Activated effector memory CD4-positive, alpha-beta T cell treated with anti-CD3 and anti-CD28 coated beads, Interleukin-2, amount 50 U/mL, for 16 hours (primary cell): ENCODE measurements at places on chromosomes 16 and 17.

GRCh38 chr16:24037335-24037734 lies 201.6 kb downstream of the PRKCB start:
- no peak for DNase-seq

GRCh38 chr16:90070440-90070839 lies 6.7 kb downstream of the PRDM7 start:
- DNase-seq = no peak

GRCh38 chr16:88617268-88618031 lies 20.9 kb upstream of the IL17C start:
- no peak for DNase-seq

DNA sequence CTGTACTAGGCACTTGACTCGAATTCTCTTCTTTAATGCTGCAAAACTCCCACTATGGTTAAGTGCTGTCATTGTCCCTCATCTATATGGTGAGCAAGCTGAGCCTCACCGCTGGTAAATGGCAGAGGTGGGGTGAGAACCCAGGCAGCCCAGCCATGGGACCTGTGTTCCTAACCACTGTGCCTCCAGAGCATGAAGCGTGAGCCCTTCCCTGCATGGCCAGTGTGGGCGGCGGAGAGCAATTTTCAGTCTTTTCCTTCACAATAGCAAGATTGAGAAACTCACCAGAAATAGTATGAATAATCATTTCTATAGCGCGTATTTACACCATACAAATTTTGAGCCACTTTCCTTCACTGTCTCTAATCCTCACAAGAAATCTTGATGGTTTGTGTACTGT lies 9.2 kb downstream of the BFAR start:
- no peak for DNase-seq

DNA sequence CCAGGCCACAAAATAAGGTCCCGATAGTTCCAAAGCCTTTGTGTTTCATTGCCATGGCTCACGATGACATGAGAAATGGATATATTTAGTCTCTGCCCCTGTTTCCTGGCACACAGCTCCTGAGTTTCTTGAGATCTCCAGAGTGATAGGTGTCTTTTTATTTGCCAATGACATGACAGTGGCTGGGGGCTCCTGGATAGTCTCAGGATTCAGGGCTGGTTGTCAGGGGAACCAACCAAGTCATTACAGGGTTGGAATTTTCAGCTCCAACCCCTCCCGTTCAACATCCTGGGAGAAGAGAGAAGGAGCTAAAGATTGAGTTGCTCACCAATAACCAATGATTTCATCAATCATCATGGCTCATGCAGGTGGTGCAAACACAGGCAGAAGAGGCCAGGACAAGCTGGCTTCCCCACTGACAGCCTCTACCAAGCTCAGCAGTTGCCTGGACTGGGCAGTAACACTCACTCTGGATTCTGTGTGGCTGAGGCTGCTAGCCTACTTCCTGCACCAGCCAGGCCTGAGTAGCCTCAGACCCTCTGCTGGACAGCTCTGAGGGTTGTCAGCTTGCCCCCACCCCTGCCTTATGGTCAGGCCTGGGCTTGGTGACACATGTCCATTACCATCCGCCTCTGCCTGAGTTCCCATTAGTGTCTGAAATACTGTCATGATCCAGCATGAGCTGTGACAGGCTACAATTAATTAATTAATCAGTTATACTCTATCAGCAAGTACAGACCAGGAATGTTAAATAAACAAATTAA lies 534.4 kb upstream of the CDH5 start:
- no peak for DNase-seq

DNA sequence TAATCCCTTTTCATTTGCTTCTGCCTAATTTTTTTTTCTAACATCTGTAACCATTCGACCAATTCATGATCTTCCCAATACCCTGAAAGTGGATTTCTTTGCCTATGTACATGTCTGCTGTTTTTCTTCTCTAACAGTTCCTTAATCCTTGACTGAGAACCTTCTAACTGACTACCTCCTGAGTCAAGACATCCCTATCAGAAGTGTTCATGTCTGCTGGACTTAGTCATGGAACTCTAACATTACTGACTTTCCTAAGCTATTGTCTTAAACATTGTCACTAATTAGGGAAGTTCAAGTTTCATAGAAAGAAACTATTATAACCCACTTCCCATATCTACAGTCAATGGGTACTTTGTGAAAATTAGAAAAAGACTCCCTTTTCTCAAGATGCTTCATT lies 52.4 kb upstream of the IRX5 start:
- DNase-seq = no peak

GRCh38 chr16:23920899-23921298 lies 85.1 kb downstream of the PRKCB start:
- no peak for DNase-seq

DNA sequence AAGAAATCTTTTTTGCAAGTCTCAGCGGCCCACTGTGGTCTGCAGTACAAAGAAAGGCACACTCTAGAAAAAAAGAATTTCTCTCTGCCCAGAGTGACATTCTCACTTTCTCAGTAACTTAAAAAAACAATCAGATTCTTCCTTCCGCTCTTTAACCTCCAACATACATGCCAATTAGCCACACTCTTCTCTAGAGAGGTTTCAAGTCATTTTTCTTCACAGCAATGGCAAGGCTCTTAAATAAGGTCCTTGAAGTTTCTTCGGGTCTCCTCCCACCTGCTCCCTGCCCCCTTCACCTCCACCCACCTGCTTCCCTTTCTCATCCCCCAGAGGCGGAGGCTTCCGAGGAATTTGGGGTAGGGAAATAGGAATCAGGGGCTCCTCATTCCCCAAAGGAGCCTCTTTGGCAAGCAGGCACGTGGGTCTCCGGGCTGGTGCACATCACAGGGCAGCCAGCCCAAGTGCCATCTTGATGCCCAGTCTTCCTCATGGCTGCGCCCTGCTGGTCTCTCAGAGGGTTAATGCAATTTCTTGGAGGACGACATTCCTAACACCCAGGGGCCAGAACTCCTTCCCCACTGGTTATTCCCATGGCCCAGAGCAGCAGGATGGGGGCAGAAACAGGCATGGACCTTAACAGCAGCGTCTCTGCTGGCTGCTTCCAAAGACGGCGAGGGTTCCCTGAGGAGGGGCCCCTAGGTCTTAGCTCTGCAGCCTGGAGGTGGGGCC lies 855 bp upstream of the MEOX1 start:
- no peak for DNase-seq

- DNase-seq = no peak
These were observed 4.9 kb downstream of the PTRH2 start for GRCh38 chr17:59702304-59702703.

DNA sequence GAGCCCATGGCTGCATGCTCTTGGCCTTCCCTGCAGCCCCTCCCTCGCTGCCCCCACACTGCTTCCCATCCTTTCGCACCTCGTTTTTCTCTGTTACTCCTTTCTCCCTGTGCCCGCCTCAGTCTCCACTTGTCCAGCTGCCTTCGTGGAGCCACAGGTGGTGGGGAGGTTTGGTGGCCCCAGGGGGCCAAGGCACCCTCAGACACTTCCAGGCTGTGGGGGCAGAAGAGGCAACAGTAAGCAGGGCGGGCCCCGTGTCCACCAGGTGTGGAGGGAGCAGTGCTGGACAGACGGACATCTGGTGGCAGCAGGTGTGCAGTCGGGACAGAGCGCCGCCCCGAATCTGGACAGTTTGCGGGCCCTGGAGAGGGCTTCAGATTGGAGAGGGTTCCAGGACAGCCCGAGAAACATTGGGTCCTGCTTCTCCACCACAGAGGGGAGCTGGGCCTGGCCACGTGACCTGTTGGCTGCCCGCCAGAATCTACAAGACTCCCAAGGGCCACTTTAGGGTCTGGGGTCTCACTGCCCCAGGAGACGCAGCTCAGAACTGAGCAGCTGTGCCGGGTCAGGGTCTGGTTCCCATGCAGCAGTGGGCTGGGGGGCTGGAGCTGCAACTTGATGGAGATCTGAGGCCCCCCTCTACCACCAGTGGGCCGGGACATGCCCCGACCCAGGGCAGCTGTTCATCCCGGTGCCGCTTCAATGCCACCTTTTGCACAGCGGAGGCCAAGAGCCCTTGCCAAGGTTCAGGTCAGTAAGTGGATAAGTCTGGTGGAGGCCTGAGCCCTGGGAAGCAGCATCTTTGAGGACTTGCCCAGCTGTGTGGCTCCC lies 22.8 kb downstream of the BAHCC1 start:
- no peak for DNase-seq

- no peak for DNase-seq
These were observed 189.4 kb upstream of the CDH8 start for GRCh38 chr16:62225675-62226074.

DNA sequence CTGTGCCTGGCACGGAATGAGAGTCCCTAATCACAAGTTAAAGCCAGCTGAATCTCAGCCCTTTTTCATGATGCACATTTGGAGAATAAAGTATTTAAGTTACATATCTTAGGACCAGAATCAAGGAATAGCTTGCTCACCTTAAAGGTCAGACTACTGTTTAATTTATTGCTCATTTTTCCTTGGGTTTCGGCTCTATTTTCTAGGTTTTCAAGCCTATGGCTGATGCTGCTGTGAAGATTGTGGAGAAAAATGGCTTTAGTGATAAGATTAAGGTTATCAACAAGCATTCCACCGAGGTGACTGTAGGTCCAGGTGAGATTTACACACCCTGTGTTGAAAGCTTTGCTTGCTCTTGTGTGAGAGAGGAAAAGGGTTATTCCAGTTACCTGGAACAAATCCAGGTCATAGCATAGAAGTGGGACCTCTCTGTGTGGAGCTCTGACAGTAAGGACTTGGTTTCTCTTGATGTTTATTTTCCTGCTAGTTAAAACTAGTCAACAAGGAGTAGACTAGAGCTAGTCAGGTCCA lies 18.1 kb downstream of the PRMT7 start:
- DNase-seq = no peak

DNA sequence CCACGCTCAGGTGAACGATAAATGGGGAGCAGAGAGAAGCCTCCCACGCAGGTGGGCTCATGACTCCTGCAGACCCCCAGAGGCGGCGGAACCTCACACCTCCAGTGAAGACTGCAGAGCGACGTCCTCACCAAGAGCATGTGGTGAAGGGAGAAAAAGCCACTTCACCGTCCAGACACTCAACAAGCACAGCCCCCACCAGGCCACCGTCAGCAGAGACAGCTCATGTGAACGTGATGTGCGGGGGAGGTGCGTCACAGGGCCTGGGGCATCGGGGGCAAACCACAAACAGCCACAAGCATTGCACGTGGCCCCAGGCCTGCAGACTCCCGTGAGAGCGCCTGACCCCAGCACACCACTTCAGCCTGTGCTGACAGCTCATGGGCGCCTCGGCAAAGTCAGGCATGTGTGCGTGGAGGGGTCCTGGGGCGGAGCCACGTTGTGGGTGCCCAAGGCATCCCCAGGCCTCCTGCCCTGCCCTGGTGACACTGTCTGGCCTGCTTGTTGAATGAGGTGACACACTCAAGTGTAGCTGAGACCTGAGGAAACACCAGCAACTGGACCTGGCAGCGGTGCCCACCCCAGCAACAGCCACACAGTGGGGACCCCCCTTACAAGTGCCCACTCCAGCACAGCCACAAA lies 19.0 kb downstream of the LMF1 start:
- no peak for DNase-seq

- peak; percentile 97 for DNase-seq
These were observed at the start of gene ZNF747 for GRCh38 chr16:30534368-30535105. TSS of gene ZNF747 (minus strand) at chr16:30534858. CDS start at chr16:30534679, 179 bp downstream.

DNA sequence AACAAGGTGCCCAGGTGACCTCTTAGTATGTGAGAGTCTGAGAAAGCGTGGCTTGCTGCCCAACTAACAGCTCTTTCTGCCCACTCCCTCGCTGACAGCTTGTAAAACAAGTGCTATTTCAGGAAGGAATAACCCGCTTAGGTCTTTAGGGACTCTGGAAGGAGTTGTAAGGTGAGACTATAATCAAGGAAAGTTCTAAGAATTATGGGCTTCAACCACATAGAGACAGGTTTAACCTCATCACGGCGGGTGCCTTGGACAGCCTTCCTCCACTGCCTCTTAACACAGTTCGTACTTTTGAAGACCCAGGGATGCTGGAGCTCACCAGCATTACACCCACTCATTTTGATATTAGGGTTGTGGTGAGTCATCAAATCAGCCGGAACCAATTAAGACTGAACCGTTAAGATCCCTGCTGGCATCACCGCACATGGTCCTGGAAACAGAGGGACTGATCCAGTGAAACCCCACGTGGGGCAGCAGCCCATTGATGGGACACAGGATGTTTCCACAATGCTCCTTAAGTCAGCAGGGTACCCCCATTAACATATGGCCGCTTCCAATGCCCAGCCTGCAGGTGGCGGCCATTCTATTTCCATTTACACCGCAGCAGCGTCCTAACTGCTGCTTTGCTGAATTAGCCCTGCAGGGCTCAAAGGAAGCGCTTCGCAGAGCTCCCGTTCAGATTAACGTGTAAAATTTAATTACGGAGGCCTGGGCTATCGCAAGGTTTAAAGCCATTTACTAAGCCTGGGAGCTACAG lies 176.6 kb upstream of the SDK2 start:
- DNase-seq = peak; percentile 4

DNA sequence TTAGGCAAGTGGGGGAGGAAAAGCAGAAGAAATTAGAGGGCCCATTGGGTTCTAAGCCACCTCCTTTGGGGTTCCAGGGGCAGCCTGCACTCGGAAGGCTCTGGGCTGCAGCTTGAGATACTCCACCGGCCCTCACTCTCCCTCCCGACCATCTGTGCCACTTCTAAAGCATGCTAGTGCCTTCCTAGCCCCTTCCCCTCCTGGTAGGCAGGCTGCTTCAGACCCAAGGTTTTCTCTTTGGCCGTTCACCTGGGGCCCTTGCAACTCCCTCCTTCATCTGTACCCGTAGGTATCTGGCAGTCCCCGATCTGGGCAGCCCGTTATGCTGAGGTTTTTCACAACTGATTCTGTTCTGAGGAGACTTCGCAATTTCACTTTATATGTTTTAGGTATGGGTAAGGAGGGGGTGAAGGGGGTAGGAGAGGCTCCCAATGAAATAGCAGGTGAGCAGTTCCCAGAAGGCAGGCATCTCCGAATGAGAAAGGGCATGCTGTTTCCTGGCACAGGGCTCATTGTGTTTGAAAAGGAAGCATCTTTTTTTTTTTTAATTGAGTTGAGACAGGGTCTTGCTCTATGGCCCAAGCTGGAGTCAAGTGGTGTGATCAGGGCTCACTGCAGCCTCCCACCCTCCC lies 98.7 kb downstream of the RAB11FIP4 start:
- DNase-seq = no peak

GRCh38 chr17:73096866-73097265 lies 4.4 kb upstream of the SLC39A11 start:
- DNase-seq = no peak
